ENCODE measurements at places on chromosomes 4 and X.

DNA sequence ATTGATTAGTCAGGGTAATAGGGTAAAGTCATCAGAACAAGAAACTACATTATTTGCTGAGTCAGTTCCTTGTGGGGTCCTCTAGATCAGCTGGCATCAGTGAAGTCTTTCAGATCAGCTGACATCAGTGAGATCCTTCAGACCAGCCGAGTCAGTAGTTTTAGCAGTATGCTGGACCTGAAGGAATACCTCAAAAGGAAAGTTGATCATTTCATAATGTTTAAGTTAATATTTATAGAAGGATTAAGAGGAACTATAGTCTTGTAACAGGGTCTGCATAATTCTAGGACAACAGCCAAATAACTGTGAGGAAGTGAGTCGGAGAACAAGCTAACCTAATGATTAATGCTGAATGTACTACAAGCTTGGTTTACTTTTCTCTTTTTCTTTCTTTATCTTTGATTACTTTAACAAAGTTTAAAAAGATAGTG lies 958 bp upstream of the UGT2B7 start:
- no peak for DNase-seq

DNA sequence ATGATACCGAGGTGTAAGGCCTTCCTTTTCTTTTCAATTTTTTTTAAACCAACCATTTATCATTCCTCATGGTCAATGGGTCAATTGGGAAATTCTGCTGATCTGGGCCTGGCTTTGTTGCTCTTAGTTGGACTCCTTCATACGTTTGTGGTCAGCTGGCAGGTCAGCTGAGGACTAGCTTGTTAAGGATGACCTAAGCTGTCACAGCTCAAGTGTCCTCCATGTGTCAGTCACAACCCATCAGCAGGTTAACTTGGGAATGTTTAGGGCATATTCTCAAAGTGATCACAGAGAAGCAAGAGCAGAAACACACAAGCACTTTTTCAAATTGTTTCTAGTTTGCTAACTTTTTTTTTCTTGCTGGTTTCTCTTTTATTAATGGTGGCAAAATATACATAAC lies 117.4 kb upstream of the MAB21L2 start:
- no peak for DNase-seq

GRCh38 chr4:72352711-72353110 lies 216.3 kb downstream of the ADAMTS3 start:
- DNase-seq: no peak

DNA sequence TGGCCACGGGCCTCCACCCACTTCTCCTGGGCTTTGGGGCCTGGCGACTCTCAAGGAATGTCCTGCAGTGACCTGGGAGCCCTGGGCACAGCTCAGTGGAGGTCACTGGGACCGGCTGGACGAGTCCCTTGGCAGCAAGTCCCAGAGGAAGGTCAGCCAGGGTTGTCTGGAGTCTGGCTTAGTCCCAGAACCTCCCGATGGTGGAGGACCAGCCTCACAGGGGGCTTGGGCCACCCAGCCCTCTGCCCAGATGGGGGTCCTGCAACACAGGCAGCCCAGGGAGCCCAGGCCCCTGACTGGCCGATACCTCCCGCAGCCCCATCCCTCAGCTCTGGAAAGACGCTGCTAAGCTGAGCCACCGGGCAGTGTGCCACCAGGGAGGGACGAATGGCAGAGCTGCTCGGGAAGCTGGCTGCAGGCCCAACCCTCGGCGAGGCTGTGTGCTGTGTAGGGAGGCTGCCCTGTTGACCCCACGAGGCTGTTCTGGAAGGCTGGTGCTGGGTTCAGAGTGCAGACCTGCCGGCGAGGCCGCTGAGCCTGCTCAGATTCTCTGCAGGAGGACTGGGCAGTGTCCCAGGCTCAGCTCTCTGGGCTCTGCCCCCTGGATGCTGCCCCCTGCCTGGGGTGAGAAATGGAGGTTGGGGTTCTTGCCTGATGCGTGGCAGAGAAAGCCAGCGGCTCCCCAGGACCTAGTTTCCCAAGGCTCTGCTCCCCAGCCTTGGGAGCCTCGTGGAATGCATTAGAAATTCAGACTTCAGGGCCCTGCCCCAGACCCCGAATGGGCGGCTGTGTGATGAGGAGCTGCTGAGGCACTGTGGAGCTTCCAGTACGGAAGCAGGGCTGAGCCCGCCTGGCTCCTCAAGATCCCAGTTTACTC lies 61.7 kb downstream of the ADRA2C start:
- no peak for DNase-seq

DNA sequence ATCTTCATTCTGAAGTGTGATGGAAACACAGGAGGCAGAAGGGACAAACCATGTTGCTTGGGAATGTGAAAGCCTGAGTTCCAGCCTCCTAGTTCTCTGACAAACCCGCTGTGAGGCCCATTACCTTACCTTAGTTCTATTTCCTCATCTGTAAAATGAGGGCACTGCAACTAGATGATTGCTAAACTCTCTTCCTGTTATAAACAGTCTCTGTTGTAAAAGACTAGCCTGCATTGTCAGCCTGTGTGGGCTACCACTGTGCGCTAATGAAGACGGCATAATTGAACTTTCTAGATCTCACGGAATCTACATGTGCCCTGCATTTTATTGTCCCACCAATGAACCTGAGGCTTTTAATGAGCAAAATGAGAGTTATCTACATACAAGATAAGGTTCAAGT lies 147.2 kb downstream of the AFF2 start:
- DNase-seq: no peak

- no peak for DNase-seq
Observed at GRCh38 chrX:150486011-150486410, 82.4 kb upstream of the MTM1 start.

DNA sequence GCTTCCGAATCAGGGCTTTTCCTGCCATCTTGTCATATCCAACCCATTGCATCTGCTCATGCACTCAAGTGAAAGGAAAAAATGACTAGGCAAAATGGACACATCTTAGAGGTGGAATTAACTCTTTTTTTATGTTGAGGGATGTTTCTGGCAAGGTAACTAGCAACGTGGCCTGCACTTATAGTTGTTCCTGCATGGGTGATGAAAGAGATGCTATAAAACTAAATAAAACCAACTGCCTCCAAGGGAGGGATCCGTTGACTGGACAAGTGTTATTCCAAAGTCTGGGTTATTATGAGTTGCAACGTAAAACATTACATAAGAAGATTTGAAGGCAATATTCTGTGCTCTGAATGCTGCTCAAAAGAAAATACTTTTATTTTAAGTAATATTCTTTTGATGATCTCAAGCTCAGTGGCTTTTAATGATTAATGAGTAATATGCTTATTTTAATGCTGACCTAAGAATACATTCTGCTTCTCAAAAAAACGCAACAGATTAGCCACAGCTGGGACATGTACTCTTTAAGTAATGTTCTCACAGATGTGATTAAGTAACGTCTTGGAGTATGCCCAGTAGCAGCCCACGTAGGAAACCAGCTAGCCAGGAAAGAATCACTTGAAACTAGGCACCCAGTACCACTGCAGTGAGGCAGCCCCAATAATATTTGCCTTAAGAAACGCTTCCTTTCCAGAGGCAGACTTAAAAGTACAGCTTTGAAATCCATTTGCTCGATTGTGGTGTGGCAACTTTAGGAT lies 27.4 kb downstream of the KLF3 start:
- DNase-seq: no peak

- no peak for DNase-seq
Observed at GRCh38 chr4:24736066-24736465, 59.3 kb upstream of the SOD3 start.

DNA sequence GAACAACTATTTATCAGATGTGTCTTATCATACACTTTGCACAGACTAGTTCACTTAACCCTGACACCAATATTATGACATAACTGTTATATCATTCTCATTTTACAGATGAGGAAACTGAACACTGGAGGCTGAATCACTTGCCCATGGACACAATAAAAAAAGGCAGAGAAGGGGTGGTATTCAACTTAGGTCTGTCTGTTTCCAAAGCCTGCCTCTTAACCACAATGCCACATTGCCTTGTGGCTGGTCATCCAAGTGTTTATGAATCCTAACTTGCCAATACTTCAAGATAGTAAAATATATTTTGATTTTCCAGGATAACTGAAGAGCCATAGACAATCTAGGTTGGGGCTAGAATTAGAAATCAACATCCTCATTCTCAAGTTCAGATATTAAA lies 327.8 kb downstream of the NR3C2 start:
- DNase-seq: no peak

- DNase-seq: no peak
Observed at GRCh38 chr4:54228056-54228527, 1.0 kb upstream of the PDGFRA start.

GRCh38 chr4:69718396-69719271 lies 41.8 kb downstream of the SULT1B1 start:
- DNase-seq: no peak

DNA sequence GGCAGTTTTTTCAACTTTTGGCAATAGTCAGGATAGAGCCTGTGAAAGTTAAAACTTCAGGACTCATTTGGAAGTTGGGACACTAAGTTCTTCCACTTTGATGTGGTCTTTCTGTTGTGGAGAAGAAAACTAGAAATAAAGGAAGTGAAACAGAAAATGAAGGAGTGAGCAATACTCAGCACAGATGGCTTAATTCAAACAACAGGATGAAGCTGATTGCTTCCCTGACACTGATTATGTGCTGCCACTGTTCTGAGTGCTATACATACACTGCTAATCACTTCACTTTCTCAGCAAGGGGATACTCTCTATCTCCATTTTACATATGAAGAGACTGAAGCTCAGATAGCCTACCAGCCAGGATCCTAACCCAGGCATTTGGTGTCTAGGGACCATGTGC lies 235.1 kb upstream of the CPEB2 start:
- DNase-seq: no peak

DNA sequence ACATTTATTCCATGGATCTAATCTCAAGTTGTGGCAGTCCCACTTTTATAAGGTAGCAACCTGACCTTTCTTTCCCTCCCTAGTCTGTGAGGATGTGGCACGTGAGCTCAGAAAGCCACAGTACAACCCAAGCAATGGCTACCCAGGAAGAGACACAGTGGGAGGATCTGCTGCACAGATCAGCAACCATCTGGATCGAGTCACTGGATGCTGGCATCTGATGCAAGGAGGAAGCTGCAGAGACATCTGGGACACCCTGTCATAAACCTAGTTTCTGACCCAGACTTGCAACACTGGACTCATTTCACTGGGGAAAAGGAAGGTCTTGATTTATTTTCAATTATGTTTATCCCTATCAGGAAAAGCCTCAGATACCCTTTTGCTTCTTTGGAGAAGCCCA lies 327.1 kb downstream of the PAPSS1 start:
- no peak for DNase-seq

DNA sequence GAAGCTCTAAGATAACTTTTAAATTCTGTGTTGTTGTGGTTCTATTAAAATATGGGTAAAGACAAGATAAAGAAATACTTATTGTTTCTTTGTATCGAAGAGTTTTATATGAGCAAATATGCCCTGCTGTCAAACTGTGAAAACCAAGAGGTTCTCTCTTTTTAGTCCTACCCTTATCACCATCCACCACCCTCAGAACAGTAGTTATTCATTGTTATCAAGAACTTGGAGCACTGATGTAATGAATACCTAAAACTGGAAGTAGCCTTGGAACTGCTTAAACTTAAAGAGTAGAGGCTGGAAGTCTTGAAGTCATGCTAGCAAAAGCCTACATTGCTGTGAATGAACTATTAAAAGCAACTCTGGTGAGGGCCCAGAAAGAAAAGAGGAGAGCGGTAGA lies 9.2 kb downstream of the PIR start:
- no peak for DNase-seq

DNA sequence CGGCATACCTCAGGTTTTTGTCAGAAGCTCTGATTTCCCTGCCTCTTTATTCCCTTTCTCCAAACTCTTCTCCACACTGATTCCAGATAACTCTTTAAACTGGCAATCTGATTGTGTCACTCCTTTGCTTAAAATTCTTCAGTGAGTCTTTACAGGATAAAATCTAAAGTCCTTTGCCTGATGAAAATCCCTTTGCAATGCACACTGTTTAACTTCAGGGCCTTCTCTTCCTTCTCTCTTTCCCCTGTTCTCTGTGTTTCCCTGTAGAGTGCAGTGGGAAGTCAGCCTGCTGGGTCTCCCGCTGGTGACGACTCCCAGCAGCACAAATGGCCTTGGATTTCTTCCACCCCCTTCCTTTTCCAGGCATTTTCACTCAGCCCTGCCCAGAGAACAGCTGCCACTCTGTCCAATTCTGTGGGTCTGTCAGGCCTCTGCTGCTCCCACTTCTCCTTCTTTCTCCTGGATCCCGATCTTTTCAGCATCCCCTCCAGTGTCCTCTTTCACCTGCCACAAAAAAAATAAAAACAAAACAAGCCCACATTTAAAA lies 189.9 kb upstream of the NWD2 start:
- DNase-seq: no peak

DNA sequence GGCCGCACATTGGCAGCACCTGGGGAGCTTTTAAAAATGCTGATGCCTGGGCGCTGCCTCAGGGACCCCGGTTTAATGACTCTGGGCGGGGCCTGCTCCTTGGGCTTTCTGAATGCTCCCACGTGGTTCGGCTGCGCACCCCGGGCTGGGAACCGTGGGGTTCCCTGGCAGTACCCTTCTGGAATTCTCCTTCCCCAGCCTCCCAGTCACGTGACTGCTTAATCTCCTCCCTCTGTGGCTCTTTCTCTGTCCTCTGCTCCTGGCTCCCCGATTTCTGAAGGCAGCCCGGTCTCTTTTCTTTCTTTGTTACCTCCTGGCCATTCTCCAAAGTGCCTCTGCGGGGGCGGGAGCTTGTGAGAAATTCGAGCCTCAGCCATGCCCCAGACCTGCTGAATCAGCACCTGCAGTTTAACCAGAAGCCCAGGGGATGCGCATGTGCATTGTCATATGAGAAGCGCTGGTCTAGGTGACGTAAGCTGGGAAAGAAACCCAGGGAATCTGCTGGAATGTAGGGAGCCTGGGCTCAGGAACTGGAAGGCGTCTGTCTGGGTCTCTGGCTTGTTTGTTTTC lies 16.6 kb downstream of the CLCN4 start:
- DNase-seq: no peak

GRCh38 chrX:108516184-108516583 lies 76.5 kb downstream of the COL4A5 start:
- DNase-seq: no peak

GRCh38 chr4:25528391-25528790 lies 127.3 kb upstream of the SLC34A2 start:
- no peak for DNase-seq

DNA sequence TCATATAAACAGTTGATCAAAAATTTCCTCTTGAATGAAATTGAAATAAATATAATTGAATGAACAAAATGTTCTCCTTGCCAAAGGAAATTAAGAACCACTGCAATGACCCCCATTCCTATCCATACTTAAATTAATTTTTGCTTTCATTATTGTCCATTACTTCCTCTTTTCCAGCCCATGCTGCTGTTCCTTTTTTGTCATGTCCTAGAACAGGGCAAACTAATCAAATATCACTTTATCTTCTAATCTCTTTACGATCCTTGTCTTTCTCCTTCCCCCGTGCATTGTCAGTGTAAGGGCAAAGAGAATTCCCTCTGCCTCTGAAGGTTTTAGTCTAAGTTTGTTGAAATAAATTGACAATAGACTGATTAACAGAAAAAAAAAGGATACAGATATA lies 203.0 kb downstream of the CENPC start:
- no peak for DNase-seq

DNA sequence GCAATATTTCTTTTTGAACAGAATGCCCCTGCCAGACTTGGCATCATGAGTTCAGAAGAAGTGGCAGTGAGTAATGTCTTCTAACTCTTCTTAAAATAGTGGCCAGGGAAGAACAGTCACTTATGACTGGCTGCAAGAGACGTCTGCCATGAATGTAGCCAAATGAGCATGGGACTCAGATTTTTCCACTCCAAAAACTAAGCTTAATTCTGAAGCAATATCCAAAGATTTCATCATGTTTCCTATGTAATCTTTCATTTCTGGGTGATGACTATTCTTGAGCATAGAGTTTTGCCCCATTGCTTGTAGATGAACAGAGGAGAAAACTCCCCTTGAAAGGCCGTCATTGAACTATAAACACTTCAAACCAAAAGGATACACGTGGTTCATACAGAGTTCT lies 11.8 kb downstream of the AMBN start:
- DNase-seq: no peak
